ENCODE measurements at places on chromosomes 4 and X. TPM values are rescaled to one million over a fixed set of nuclear protein-coding genes. Genes with fewer than 3 reads are reported as not detected.

SSX1 gene
- not detected for polyA plus RNA-seq

PARM1 gene
- polyA plus RNA-seq: 11.3 TPM

ABCG2 gene
- 0.89 TPM for polyA plus RNA-seq

RPL9 gene
- polyA plus RNA-seq: 2,121 TPM

PDGFRA gene
- polyA plus RNA-seq: 14.2 TPM

TMEM128 gene
- polyA plus RNA-seq: 26.3 TPM

AFF2 gene
- 0.13 TPM for polyA plus RNA-seq

STK32B gene
- polyA plus RNA-seq: 0.41 TPM

SSX2 gene
- polyA plus RNA-seq: not detected

HSFX2 gene
- polyA plus RNA-seq: 0.56 TPM

RHOXF1 gene
- polyA plus RNA-seq: not detected

AKAP4 gene
- not detected for polyA plus RNA-seq

PAGE1 gene
- polyA plus RNA-seq: not detected

XPNPEP2 gene
- polyA plus RNA-seq: 7.4 TPM

Measured in adipose tissue (tissue), 3 donors.